ENCODE measurements at places on chromosomes 12 and 14. TPM values are rescaled to one million over a fixed set of nuclear protein-coding genes. Genes with fewer than 3 reads are reported as not detected.

FAM161B gene
- total RNA-seq = 5.7 TPM

TAS2R10 gene
- total RNA-seq = 2.1 TPM

MGST1 gene
- 12.5 TPM for total RNA-seq

DEGS2 gene
- 0.52 TPM for total RNA-seq

RAN gene
- 227 TPM for total RNA-seq

GRIN2B gene
- under 0.01 TPM for total RNA-seq

IL22 gene
- not detected for total RNA-seq

KIF26A gene
- total RNA-seq = 6.3 TPM

ZDHHC22 gene
- total RNA-seq = 0.52 TPM

LEMD3 gene
- total RNA-seq = 30.8 TPM

CISTR gene
- not detected for total RNA-seq
